ENCODE measurements at places on chromosomes 2 and 18. TPM values are rescaled to one million over a fixed set of nuclear protein-coding genes. Genes with fewer than 3 reads are reported as not detected.

DNA sequence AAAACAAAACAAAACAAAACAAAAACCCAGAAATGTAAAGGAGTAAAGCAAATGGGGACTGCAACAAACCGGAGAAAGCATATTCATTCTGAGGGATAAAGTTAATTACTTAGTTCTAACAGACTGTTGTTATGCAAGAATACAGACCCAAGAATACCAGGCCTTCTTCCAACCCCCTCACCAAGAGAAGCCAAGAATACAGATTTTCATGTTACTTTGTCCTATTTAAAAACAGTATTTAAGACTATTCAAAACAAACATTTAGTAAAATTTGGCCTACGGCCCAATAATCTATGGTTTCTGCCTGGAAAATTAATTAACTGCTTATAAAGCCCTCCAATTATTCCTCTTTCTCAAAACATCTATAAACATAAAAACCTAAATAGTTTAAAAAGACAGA, 91.4 kb downstream of the USP34 start:
- H3K4me3 ChIP-seq = no peak overlapping the region
- H3K36me3 ChIP-seq = peaks cover 88% of the 10 kb centered on the region
- H3K27ac ChIP-seq = no peak overlapping the region
- DNase-seq = no peak
- no peaks in the 10 kb centered on the region for H3K27me3 ChIP-seq

The G6PC2 gene
- total RNA-seq = not detected

GRCh38 chr2:195022508-195022830, 634.6 kb upstream of the SLC39A10 start:
- H3K36me3 ChIP-seq = no peaks in the 10 kb centered on the region
- no peak overlapping the region for H3K4me3 ChIP-seq
- no peak overlapping the region for H3K27ac ChIP-seq
- peaks cover 4% of the 10 kb centered on the region for H3K27me3 ChIP-seq

DNA sequence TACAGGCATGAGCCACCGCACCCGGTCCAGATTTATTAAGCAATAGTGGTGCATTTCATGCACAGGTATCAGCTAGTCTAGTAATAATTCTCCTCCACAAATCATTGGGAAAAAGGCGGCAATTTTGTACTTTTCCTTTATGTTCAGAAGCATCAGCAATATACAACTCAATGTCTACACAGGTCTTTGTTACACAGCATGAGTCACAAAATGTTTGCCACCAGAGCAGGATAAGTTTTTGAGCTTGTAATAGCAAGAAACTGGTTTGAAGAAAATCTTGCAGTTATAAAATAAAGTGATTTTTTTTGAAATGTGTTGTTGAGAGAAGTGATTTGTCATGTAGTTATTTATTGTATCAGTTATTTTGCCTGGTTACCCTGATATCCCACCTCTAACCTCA, 4.8 kb upstream of the ITPRIPL1 start:
- H3K4me1 ChIP-seq = peaks cover 83% of the 10 kb centered on the region
- peak overlapping the region; percentile 76 for H3K4me3 ChIP-seq

DNA sequence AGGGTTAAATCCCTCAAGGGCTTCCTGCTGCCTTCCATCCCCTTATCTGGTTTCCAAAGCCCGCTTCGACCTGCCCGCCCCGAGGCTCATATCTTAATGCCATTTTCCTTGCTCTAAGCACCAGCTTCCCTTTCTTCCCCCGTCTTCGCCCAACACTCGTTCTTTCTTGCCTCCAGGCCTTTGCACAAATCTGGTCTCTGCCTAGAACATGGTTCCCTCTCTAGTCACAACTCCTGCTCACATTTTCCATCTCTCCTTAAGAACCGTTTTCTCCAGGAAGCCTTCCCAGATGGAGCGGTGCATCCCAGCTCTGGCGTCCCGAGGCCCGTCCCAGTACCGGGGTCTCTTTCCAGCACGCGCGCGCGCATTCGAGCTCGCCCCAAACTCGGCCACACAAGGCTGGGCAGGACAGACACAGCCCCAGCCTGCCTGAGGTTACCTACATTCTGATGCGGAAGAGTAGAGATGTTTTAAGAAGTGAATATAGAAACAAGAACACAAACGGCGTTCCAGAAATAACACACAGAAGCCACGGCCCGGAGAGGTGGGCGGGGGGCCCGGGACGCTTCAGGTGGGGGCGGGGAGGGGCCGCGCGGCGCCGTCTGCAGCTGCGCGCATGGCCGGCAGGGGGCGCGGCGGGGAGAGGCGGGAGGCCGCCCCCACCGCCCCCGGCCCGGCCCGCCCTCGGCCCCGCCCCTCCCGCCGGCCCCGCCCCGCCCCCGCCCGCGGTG, at the start of gene DGKD:
DGKD (plus strand) TSS at position 726 of the 731 bp plus-strand sequence. CDS start 25 bp downstream, outside the sequence.
- H3K36me3 ChIP-seq = no peaks in the 10 kb centered on the region
- peaks cover 51% of the 10 kb centered on the region for H3K4me1 ChIP-seq
- DNase-seq = peak; percentile 95
- H3K27ac ChIP-seq = peak within 1 kb of the TSS; percentile 90
- no peaks in the 10 kb centered on the region for H3K27me3 ChIP-seq

The TMEM200C gene
- total RNA-seq = 2.5 TPM

DNA sequence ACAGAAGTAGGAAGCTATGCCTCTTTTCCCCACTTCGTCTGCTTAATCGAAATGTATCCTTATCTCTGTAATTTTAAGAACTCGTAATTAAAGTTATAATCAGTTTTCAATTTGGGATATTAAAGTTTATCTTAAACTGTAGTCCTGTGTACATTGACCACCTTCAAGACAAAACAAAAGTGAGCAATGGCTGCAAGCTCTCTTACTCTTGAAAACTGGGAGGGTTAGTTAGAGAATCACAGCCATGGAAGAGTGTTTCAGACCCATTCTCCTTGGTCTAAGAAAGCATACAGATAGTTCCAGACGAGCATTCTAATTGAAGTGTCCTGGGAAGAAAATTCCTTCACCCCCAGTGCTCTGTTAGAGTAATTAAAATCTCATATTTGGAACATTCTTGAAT, 2.0 kb downstream of the KCMF1 start:
- peak overlapping the region; percentile 99 for H3K27ac ChIP-seq
- H3K4me3 ChIP-seq = peak overlapping the region; percentile 62
- no peaks in the 10 kb centered on the region for H3K27me3 ChIP-seq
- H3K36me3 ChIP-seq = no peaks in the 10 kb centered on the region

The SH2D6 gene
- not detected for total RNA-seq

- peak overlapping the region; percentile 75 for H3K4me3 ChIP-seq
- H3K4me1 ChIP-seq = peaks cover 13% of the 10 kb centered on the region
- no peaks in the 10 kb centered on the region for H3K36me3 ChIP-seq
- H3K27ac ChIP-seq = peak overlapping the region; percentile 53
- DNase-seq = peak; percentile 84
- peaks cover 34% of the 10 kb centered on the region for H3K27me3 ChIP-seq
Observed at GRCh38 chr2:224038049-224038829, 847 bp downstream of the SERPINE2 start.

- DNase-seq = no peak
- H3K27ac ChIP-seq = no peak overlapping the region
- H3K36me3 ChIP-seq = no peaks in the 10 kb centered on the region
- no peaks in the 10 kb centered on the region for H3K27me3 ChIP-seq
Observed at GRCh38 chr2:207896525-207897285, 127.0 kb upstream of the FZD5 start.

- H3K4me1 ChIP-seq = no peaks in the 10 kb centered on the region
- no peak overlapping the region for H3K4me3 ChIP-seq
- no peaks in the 10 kb centered on the region for H3K27me3 ChIP-seq
- H3K27ac ChIP-seq = no peak overlapping the region
- no peak for DNase-seq
Observed at GRCh38 chr18:36501100-36501499, 203.6 kb downstream of the FHOD3 start.

DNA sequence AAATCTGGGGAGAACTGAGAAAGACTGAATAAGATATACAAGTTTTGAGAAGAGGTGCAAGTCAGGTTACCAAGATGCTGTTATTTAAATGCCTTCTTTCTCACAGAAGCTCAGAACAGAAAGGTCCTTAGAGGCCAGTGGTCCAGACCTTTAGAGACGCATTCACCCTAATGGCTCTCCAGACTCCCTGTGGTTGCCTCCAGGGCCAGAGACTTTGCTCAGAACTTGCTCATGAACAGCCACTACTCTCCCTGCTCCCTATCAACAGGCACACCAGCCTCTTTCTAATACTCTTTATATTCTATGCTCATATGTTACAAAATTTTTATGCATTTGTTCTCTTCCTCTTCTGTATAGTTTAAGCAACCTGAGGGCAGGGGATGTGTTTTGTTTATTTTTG, 349.0 kb upstream of the TNP1 start:
- DNase-seq = no peak
- no peaks in the 10 kb centered on the region for H3K36me3 ChIP-seq
- no peak overlapping the region for H3K27ac ChIP-seq
- no peaks in the 10 kb centered on the region for H3K4me1 ChIP-seq
- H3K27me3 ChIP-seq = no peaks in the 10 kb centered on the region

GRCh38 chr2:98376301-98376910, 30.1 kb downstream of the CNGA3 start:
- no peak for DNase-seq
- peaks cover 10% of the 10 kb centered on the region for H3K4me1 ChIP-seq
- H3K36me3 ChIP-seq = no peaks in the 10 kb centered on the region
- no peak overlapping the region for H3K4me3 ChIP-seq

DNA sequence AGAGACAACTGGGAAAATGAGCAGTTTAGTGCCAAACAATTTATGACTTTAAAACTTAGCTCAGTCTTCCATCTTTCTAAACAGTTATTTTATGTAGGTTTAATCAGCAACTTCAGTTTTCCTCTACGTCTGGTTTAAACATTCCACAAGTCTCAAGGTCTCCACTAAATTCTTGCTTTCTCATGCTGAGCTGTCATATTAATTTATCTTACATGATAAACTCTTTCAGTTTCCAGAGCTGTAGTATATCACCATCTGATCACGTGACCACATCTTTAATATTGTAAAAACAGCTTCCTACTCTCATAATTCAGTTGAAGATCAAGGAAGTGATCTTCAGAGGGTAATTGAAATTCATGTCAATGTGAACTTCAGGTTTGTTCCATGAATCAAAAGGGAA, 158.6 kb downstream of the ZNF804A start:
- no peaks in the 10 kb centered on the region for H3K36me3 ChIP-seq
- H3K4me3 ChIP-seq = no peak overlapping the region
- no peak overlapping the region for H3K27ac ChIP-seq

DNA sequence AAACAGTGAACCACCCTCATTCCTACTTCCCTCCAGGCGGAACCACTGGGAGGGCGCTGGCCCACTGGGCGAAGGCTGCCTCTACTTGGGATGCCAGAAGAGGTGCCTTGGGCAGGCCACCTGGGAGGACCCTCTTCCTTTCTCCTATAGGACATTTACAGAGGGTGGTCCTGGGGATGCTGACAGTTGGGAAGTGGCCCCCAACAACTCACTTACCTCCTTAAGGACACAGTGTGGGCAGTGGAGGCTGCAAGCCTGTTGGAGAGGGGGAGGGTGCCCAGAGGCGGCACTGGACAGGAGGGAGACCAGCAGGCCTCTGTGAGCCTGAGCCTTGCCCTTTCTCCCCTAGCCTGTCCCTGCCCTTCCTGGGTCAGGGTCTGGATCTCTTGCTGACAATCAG, 346.4 kb upstream of the HS6ST1 start:
- H3K36me3 ChIP-seq = no peaks in the 10 kb centered on the region
- H3K4me1 ChIP-seq = no peaks in the 10 kb centered on the region
- H3K27me3 ChIP-seq = no peaks in the 10 kb centered on the region
- DNase-seq = peak; percentile 63
- H3K27ac ChIP-seq = no peak overlapping the region
- H3K4me3 ChIP-seq = no peak overlapping the region

The CTAGE1 gene
- not detected for total RNA-seq

- no peak overlapping the region for H3K4me3 ChIP-seq
- H3K27me3 ChIP-seq = no peaks in the 10 kb centered on the region
- DNase-seq = no peak
- H3K36me3 ChIP-seq = peaks cover 3% of the 10 kb centered on the region
Observed at GRCh38 chr2:196229013-196229412, 57.6 kb upstream of the STK17B start.

The PROKR1 gene
- total RNA-seq = not detected

DNA sequence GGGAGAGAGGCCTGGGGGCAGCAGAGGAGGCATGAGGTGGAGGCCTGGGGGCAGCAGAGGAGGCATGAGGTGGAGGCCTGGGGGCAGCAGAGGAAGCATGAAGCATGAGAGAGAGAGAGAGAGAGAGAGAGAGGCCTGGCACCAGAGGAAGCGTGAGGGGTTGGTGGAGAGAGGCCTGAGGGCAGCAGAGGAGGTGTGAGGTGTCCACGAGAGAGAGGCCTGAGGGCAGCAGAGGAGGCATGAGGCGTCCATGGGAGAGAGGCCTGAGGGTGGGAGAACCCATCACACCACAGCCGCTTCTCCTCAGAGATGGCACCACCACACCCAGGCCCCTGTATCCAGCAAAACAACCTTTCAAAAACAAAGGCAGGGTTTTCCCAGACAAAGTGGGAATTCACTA, 55.7 kb upstream of the KCNG2 start:
- H3K36me3 ChIP-seq = peaks cover 83% of the 10 kb centered on the region
- H3K4me1 ChIP-seq = no peaks in the 10 kb centered on the region
- no peaks in the 10 kb centered on the region for H3K27me3 ChIP-seq
- H3K27ac ChIP-seq = no peak overlapping the region
